Mucosa of gallbladder (tissue), 1 donor: ENCODE measurements at places on chromosomes 5 and 9.

GRCh38 chr9:77830618-77831285, 182.6 kb upstream of the GNA14 start:
- DNase-seq: no peak

GRCh38 chr5:55480781-55481180, 54.0 kb downstream of the PLPP1 start:
- DNase-seq: no peak

DNA sequence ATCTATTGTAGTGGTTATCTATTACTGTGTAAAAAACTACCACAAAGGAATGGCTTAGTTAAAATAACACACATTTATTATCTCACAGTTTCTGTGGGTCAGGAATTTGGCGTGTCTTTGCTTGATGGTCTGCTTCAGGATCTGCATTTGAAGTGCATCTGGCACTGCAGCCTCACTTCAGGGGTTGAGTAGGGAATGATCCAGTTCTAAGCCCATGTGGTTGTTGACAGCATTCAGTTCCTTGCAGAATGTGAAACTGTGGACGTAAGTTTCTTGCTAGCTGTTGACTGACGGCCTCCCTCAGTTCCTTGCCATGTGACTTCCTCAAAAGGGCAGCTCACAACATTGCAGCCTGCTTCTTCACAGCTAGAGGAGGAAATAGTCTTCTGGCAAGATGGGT, 2.1 kb upstream of the OGN start:
- DNase-seq: peak; percentile 38

DNA sequence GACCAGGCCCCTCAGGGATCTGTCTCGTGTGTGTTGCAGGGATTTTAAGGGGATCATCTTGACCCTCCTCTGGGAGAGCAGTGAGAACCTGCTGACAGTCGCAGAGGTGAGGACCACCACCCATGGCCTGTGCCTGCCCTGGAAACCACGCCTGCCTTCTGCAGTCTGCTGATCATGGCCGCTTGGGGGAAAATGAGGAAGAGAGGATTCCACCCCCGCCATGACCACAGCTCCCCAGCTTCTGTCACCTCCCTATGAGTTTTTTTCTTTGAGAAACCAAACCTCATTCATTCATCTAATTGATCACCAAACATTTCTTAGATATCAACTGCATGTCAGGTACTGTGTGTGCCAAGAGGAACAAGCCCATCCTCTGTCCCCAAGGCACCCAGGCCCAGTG, 46.3 kb upstream of the TDRD7 start:
- no peak for DNase-seq

- DNase-seq: no peak
Measured at GRCh38 chr9:4857163-4857810, 64.5 kb downstream of the RCL1 start.

DNA sequence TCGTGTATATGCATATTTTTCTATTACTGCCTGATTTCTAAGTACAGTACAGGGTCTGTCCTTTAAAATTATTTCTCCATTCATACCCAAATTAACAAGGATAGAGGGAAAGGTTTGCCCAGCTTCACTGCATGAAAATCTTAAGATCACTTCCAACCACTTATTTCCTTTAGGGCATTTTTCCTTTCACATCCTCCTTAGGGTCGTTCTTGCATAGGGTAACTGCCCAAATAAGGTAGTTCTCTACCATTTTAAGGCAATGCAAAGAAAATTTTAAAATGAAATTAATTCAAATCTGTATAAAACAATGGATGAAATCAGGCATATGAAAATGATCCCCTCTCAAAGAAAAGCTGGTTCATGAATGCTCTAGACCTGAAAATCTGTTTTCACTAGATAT, 4.1 kb upstream of the CDC20B start:
- no peak for DNase-seq

DNA sequence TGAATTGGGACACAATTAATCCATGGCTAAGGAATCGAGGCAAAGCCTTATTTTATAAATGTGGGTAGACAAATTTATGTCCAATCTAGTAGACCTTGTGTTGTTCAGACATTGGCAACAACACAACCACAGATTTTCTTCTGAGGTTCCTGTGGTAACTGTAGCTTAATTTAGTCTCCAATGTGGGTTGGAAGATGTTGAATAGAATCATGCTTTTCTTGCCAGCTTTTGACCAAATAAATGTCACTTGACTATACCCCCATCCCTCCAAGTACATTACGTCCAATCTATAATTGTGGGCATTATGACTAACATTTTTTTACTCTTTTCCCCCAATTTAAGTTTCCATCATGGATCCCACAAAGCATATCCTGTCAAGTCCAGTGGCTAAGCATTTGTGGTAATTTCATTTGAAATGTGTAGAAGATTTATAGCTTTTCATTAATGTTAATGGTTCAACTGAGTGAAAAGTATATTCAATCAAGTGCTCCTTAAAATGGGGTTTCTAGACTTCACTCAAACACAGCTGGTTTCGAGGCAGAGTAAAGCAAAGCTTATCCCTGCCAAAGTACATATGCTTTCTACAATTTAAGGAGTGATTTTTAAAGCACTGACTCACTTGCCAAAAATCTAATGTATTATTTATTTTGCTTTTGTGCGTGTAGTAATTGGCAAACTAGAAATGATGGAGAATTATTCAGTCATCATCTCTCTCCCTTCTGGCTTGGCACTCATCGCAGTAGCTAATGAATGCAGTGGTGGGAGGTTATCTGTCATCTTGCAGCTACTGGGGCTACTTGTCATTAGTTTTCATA, 141.8 kb downstream of the FAM174A start:
- no peak for DNase-seq

- peak; percentile 94 for DNase-seq
Measured at GRCh38 chr5:91280362-91281269, 102.5 kb downstream of the ARRDC3 start.

DNA sequence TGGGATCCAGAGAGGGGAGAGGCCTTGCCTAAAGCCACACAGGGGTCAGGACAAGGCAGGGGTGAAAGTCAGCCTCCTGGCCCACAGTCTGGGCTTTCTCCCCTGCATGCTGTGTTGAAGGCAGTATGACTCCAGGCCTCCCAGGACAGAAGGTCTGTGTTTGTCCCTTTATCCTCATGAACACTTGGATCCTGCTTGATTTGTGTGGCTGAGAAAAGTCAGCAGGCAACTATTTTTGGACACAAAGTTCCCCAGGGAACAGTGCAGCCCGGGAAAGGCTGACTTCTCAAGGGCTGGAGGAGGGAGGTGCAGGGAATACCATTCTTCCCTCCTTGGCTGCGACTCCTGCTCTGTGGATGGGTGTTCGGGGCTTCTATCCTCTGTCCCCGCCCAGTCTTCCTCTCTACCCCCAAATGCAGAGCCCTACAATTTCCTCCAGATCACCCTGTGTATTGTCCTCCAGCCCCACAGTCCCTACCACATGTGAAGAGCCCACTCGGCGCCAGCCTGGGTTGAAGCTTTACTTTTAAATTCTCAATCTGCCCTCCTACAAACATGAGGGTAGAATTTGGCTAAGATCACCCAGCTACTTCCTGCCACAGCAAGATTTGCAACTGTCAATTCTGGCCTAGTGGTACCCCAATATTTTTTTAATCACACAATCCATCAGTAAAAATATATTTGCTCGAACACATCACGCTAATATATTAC, 4.1 kb downstream of the AKNA start:
- no peak for DNase-seq

- no peak for DNase-seq
Measured at GRCh38 chr5:124614105-124614504, 132.3 kb downstream of the ZNF608 start.

DNA sequence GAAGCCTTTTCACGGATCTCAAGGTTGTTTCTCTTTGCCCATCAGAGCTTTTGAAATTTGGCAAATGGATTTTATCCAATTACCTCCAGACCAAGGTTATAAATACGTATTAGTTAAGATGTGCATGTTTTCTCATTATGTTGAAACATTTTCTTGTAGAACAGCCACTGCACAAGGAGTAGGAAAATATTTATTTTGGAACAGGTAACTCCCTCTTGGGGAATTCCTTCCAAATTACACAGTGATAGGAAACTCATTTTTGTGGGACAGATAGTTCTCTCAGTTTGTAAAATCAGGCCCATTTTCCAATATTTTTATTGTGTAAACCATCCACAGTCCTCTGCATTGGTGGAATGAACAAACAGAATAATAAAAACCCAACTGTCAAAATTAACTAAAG, 23.0 kb downstream of the TMEM232 start:
- no peak for DNase-seq

GRCh38 chr9:77879437-77879943, 152.1 kb downstream of the GNAQ start:
- no peak for DNase-seq

GRCh38 chr9:130172161-130172857, at the start of gene NCS1:
NCS1 (plus strand) TSS chr9:130172404; CDS start chr9:130172664, 260 bp downstream.
- peak; percentile 78 for DNase-seq

- DNase-seq: no peak
Measured at GRCh38 chr5:58439094-58439644, 20.7 kb downstream of the PLK2 start.
